ENCODE measurements at places on chromosomes 5 and 9.

- no peak for DNase-seq
These were observed 51.2 kb downstream of the MAN2A1 start for GRCh38 chr5:109740966-109741365.

DNA sequence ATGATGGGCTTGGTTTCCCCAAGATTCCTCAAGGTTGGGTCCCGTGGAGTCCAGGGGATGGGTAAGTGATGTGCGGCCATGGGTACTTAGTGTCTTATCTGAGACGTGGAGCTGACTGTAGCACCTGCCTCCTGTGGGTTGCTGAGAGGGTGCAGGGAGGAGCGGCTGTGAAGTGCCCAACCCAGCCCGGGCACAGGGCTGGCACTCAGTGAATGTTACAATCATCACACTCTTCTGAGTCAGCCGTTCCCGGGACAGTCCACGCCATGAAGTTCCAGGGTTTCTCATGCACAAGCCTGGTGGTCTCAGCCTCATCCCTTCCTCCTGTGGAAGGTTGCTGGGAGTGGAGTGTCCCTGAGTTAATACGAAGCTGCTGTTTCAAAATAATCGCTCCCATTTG is 29.1 kb downstream of the NTNG2 start:
- no peak for DNase-seq

DNA sequence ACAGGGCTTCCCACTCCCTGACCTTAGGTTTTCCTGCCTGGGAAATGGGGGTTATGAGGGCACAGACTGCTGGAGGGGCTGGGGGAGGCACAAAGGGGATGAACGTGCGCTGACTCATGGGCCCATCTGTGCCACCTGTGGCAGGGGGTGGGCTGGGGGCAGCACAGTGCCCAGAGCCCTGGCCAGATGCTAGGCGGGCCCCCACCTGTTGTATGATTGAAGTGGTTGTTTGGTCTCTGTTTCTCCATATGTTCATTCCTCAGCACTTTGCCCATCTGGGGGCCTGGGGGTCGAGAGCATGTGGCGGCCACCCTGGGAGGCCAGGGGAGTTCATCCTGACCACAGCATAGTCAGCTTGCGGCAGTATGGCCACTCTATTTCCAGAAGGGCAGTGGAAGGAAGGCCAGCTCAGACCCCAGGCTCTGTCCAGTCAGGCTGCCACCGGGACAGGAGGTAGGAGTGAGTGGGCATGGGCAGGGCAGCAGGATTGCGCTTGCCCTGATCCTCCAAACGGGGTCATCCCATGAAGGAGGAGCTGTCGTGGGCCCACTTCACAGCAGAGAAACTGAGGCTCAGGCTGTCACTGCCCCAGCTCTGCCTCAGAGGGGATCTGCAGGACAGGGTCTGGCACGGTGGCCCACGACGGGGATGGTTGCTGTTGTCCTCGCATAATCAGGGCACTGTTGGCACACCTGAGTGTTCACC is 841 bp upstream of the NINJ1 start:
- no peak for DNase-seq

DNA sequence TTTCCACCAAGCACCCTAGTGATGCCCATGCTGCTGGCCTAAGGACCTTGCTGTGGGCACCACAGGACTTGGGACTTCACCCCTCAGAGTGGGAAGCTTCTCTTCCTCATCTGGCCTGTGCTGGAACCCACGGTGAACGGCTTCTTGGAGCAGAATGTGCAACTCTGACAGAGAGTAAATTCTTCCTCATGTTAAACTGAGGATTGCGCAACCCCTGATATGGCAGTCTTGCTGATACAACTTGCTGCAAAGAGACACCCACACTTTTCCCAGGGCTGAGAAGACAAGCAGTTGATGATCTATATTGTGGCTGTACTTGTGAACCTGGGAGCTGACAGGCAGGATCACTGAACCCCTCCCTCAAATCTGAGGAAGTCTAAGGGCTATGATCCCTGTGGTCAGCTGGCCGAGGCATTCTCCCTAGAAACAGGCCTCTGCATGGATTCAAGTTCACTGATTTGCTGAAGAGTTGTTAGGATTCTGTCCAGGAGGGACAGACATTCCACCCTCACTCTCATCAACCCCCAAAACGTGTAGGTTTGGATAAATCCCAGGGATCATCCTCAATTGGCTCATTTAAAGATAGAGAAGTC is 307.2 kb downstream of the MTRR start:
- no peak for DNase-seq

- DNase-seq, result no peak
These were observed 364.2 kb downstream of the TMEM232 start for GRCh38 chr5:110362261-110362660.

GRCh38 chr9:133051966-133052539 is 9.7 kb upstream of the CEL start:
- DNase-seq, result no peak

DNA sequence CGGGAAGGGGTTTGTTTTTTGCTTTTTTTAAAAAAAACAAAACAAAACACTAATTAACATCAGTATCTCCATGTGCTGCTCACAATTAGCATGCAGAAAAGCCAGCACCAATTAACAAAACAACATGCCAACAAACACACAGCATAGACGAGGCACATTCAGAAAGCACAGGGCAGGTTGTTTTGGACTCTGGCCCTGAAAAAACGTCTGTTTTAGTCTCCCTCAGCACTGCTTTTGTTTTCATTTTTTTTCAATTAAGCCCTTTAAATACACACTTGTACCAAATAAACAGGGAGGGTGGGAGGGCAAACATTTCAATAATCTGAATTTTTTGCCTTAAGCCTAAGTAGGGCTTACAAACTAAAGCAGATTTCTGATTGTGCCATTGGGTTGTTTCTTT is 309.6 kb downstream of the DTWD2 start:
- DNase-seq, result no peak

- DNase-seq, result no peak
These were observed 228.1 kb downstream of the FANCC start for GRCh38 chr9:95089257-95090022.

GRCh38 chr5:174188295-174188694 is 142.8 kb downstream of the NSG2 start:
- DNase-seq, result no peak
